ENCODE measurements at places on chromosomes 1 and 21. TPM values are rescaled to one million over a fixed set of nuclear protein-coding genes. Genes with fewer than 3 reads are reported as not detected.

FUBP1 gene
- total RNA-seq = 249 TPM

CLCA4 gene
- not detected for total RNA-seq

LRRC53 gene
- 0.03 TPM for total RNA-seq

RABIF gene
- 7.1 TPM for total RNA-seq

ZNF695 gene
- 38.0 TPM for total RNA-seq

FMO2 gene
- total RNA-seq = 0.25 TPM

ETNK2 gene
- total RNA-seq = 11.9 TPM

LCE1C gene
- not detected for total RNA-seq

E2F2 gene
- total RNA-seq = 8.4 TPM

WNT4 gene
- total RNA-seq = 0.86 TPM

SPAG17 gene
- total RNA-seq = 11.2 TPM
